Stimulated activated CD8-positive, alpha-beta memory T cell treated with anti-CD3 and anti-CD28 coated beads, Interleukin-4, amount 100 ng/mL, for 1 hour (primary cell): ENCODE measurements at places on chromosomes 7 and 10.

GRCh38 chr10:69375307-69376151 is 41.2 kb downstream of the TACR2 start:
- DNase-seq: no peak

DNA sequence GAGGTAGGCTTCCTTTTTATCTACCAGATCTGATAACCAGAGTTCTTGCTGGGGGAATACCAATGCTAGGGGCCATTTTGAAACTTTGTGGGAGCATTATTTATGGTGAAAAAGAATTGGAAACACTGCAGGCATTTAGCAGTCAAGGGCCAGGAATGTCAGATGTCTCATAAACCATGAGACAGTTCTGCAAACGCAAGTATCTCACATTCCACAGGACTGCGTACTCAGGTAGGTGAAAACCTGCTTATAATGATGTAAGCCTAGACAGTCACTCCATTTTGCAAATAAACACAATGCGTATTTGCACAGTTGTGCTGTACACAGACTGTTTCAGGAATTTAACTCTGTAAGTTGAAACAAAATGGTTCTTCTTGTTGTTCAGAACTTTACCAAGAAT is 33.9 kb downstream of the ECHDC3 start:
- no peak for DNase-seq

DNA sequence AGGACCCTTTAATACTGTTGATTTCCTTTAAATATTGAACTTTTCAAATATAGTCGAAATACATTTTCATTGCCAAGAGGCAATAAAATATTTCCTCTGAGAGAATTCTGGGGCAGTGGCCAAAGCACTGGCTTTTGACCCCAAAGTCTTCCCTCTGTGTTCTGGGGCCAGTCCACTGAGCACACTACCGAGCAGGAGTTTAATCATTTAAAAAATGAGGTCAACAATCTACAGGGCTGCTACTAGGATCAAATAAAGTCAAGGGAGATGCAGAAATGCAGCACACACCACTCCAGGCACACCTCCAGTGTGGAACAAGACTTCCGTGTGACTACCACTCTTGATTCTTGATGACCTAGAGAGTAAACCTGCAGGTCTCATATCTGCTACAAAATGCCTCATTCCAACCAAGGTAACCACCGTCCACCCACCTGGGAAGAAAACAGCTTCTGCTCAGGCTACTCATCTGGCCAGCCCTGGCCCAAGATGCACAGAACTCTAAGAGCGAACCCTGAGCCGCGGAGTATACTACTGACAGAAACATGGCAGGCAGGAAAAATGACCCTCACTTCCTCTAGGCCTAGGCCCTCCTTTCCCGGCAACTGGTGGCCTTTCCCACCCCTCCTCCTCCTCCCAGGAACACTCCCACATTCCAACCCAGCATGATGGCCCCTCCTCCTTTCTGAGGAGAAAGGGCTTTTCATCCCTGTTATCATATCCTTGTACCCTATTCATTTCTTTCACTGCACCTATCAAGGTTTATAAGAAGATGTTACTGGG is 97.7 kb downstream of the ALOX5 start:
- DNase-seq: no peak

DNA sequence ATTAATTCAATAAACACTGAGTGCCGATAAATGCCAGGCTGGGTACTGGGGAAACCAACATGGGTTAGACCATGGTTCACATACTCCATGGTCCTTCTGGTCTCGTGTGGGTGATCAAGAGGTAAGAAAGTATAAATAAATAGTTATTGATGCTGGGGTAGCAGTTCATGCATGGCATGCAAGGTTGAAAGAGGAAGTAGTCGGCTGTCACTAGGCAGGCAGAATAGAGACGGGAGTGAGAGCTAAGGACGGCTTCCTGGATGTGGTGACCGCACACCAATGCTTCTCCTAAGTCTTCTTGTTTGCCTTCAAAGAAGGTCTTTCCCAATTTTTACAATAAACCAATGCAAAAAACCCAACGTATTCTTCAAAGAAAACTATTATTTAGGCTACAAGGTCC is 208.6 kb downstream of the ADAM12 start:
- no peak for DNase-seq

DNA sequence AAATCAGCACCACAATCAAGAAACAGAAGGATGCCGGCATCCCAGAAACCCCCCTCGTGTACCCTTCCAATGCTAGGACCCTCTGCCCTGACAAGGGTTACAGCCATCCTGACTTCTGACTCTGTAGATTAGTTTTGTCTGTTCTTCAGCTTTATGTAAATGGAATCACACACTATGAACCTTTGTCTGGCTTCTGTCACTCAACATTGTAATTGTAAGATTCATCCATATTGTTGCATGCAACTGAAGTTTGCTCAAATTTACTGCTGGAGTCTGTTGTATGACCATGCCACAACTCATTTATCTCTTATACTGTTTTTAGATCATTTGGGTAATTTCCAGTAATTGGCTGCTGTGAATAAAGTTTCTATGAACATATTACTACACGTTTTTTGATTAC is 8.4 kb downstream of the IKZF5 start:
- no peak for DNase-seq

- no peak for DNase-seq
Observed at GRCh38 chr10:30974355-30974754, 57.3 kb downstream of the ZNF438 start.

DNA sequence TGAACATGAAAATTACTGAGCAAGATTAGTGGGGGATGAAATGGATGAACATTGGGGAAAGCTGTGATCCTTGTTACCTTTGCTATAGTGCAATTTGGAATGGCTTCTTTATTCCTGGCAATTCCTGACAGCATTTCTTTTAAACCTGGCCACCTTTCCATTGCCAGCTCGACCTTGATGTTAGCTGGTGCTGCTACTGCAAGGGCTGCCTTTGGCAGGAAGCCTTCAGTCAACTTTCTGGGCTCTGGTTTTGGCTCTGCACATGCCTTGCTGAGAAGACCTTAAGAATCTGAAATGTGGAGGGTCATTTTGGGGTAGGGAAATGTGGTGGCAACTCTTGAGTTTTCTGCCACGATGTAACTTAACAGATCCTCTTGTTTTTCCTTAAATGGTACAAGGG is 64.7 kb downstream of the KAT6B start:
- no peak for DNase-seq

DNA sequence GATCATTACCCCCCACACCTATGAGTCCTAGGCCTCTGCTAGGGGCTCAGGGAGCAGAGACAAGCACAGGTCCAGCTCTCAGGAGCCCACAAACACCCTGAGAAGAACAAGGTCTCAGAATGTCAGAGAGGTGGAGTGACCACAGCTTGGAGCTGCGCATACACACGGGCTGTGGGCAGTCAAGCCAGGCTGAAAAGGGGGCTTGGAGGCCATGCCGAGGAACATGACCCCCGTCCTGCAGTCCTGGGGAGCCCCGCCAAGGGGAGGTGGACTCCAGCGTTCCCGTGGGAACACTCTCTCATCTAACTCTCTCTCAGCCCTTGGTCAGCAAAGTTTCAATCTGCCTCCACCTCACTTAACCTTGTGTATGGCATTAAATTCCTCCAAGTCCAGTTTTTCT is 7.8 kb upstream of the MMP21 start:
- DNase-seq: no peak

DNA sequence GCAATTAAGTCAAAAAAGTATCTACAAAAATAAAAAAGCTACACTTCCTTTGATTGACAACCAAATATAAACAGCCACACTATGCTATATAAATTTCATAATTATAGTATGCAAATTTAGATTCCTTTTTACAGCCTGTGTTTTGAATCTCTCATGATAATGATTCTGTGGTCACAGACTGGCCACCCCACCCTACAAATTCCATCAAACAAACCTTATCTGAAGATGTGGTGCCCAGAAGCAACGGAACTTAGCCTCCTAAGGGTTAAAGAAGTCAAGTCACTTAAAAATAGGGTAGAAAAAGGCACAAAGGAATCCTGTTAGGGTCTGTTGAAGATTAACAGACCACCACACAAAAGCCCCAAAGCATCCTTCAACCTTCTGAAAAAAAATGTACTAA is 351.8 kb downstream of the INHBA start:
- no peak for DNase-seq

DNA sequence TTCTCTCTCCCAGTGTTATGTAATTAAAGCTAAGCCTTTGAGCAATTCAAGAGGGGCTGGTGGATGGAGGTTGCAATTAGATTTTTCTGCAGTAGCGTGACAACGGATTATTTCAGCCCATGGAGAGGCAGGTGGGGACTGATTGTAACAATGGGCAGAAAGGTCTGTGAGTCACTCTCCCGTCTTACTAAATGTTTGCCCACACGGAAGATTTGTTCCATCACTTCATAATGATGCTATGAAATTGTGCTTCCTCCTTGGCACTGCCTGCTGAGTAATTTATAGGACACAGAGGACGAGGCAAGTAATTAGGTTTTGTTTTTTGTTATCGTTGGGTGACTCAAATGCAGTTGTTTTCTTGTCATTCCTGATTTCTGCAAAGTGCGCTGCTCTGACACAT is 594.5 kb upstream of the DPP6 start:
- no peak for DNase-seq

DNA sequence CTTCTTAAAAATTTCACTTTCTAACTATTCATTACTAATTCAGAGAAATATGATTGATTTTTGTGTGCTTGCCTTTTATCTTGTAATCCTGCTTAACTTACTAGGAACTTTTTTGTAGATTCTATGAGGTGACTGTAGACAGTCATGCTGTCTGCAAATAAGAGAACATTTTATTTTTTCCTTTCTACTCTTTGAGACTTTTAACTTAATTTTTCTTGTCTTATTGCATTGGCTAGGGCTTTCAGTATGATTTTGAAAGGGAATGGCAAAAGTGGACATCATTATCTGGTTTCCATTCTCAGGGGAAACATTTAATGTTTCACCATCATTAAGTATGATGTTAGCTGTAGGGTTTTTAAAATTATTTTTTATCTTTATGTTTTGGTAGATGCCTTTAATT is 23.6 kb downstream of the TBC1D12 start:
- DNase-seq: no peak

DNA sequence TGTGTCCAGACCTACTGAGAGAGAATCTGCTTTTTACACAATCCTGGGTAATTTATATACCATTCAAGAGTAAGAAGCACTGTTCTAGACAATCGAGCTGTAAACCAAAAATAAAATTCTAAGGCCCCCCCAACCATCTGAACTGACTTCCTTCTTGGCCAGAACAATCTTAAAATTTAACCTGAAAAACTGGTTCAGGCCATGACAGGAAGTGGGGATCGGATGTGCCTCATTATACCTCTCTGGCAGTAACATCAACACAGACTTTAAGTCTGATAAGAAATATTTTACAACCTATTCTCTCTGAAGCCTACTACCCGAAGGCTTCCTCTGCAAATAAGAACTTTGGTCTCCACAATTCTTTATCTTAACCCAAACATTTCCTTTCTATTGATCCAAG is 75.2 kb upstream of the KIF5B start:
- DNase-seq: no peak

- no peak for DNase-seq
Observed at GRCh38 chr7:36003343-36003742, 149.7 kb upstream of the EEPD1 start.

- no peak for DNase-seq
Observed at GRCh38 chr10:59829601-59830000, 76.3 kb upstream of the MRLN start.

DNA sequence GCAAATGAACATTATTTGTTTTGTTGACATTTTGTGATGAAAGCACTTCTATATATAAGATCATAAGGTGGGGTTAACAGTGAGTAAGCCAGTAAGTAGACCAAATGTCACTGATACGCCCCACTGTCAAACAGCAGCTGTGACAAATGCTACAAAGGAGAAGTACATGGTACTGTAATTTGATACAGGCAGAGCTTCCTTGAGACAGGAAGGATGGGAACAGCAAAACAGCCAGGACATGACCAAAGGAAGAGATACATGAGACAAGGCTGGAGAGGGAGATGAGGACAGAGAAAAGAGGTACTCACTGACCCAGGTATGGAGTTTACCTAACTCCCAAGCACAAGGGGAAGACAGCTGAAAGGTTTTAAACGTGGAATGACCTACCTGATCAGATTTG is 127.0 kb downstream of the SRPK2 start:
- no peak for DNase-seq

DNA sequence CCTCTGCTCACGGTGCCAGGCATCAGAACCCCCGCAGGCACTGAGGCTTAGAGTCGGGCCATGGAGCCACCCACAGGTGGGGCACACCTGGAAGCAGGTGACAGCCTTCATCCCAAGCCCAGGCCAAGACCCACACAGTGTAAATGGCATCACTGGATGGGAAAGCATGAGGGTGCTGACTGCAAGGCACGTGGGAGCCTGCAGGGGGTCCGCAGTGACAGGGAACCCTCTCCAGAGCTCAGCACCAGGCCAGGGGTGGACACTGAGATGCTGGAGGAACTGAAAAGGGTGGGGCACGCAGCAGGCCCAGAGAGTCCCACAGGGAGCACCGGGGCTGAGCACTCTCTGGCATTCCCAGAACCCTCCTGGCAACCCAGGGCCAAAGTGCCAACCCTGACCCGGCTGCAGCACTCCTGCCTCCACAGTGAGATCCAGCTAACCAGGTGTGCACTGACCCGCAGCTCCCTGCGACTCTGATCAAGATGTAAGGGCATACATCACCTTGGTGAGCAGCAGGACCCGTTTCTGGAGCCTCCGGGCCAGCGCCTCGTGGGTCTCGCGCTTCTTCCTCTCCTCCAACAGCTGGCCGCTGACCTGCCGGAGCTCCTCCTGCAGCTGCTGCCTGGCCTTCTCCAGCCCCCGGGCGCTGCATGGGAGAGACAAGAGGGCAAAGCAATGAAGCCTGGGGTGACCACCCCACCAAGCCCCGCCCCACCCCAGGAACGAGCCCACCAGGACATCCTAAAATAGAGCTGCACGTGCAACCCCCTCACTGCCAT is 163.9 kb downstream of the MAD1L1 start:
- DNase-seq: no peak

DNA sequence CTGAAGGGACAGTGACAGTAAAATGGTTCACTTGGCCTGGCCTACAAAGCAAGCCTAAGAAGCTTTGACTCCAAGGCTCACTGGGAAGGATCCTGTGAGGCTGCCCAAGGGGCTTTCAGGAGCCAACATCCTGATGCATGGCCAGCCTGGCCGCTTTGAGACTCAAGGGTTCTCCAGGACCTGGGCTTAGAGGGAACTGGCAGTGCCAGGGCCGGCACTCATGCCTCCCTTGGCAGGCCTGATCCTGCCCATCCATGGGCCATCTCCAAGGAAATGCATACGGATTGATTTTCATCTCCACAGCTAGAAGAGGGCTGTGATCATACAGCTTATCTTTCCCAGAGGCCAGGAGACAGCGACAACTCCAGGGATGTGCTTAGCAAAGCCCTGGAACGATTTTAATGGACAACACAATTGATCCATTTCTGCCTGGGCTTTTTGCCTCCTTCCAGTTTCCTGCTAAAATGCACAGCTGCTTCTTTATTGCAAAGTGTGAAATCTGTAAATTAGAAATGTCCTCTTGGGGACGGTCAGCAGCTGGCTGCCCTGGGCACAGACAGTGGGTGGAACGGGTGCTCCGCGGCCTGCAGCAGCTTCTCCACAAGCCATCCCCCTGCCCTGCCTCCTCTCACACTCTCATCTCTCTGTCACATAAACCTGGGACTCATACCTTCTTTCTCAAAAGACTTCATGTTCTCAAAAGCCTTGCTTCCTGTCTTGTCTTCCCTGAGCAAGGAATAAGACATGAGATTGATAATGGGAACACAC is 288.5 kb downstream of the GRID1 start:
- DNase-seq: no peak

- DNase-seq: no peak
Observed at GRCh38 chr7:105297985-105298384, 90.7 kb downstream of the SRPK2 start.

- no peak for DNase-seq
Observed at GRCh38 chr7:100861616-100861985, 5.6 kb upstream of the TRIP6 start.

GRCh38 chr10:78752708-78753107 is 316.1 kb upstream of the ZMIZ1 start:
- no peak for DNase-seq
